Activated naive CD8-positive, alpha-beta T cell treated with anti-CD3 and anti-CD28 coated beads, Interleukin-2, amount 50 U/mL, for 24 hours (primary cell): ENCODE measurements at places on chromosomes 16 and 17.

DNA sequence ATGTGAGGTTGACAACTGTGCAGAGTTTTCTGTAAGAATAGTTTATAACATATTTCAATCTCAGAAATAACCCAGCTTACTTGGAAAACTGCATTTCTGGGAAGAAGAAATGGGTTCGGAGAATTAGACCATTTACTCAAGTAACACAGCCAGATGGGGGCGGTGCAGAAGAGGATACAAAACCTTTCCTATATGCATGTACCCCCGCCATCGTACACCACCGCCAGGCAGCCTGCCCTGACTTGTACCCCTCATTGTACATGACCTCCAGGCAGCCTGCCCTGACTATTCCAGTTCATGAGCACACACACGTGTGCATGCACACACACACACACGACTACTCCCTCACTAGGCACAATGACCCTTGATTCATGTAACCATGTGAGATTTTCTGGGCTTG is 154.0 kb downstream of the C16orf78 start:
- DNase-seq: no peak

DNA sequence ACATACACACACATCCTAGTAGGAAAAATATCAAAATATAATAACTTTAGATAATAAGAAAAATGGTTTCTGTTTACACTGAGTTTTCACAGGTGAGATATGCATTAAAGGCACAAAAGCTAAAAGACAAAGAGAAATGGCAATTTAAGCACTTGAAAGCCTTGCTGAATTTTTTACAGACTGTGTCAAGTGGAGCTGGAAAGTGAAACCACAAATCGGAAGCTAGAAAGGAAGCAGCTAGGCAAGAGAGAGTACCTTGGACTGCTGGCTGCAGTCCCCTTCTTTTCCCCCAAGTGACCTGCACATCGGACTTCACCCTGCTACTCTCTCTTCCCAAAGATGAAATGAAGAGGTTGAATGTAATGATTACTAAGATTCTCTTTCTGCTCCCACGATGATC is 135.1 kb downstream of the CDH13 start:
- no peak for DNase-seq

GRCh38 chr17:50272711-50273653 is 1.3 kb upstream of the TMEM92 start:
- peak; percentile 70 for DNase-seq

GRCh38 chr17:1871756-1872155 is 42.0 kb downstream of the RPA1 start:
- no peak for DNase-seq

- no peak for DNase-seq
Observed at GRCh38 chr16:76464955-76465620, 187.9 kb downstream of the CNTNAP4 start.

DNA sequence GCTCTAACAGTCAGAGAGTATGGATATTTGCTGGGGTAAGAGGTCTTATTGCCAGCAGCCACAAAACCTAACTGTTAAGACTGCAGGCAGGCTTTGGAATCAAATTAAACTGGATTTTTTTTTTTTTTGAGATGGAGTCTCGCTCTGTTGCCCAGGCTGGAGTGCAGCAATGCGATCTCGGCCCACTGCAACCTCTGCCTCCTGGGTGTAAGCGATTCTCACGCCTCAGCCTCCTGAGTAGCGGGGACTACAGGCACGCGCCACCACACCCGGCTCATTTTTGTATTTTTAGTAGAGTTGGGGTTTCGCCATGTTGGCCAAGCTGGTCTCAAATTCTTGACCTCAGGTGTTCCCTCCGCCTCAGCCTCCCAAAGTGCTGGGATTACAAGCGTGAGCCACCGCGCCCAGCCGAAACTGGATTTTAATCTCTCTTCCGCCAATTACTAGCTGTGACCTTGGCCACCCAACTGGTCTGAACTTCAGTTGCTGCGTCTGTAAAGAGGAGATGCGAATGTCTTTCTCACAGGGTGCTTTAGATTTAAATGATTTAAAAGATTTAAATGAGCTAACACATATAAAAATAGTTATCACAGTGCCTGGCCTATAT is 842 bp downstream of the MRPL10 start:
- no peak for DNase-seq

DNA sequence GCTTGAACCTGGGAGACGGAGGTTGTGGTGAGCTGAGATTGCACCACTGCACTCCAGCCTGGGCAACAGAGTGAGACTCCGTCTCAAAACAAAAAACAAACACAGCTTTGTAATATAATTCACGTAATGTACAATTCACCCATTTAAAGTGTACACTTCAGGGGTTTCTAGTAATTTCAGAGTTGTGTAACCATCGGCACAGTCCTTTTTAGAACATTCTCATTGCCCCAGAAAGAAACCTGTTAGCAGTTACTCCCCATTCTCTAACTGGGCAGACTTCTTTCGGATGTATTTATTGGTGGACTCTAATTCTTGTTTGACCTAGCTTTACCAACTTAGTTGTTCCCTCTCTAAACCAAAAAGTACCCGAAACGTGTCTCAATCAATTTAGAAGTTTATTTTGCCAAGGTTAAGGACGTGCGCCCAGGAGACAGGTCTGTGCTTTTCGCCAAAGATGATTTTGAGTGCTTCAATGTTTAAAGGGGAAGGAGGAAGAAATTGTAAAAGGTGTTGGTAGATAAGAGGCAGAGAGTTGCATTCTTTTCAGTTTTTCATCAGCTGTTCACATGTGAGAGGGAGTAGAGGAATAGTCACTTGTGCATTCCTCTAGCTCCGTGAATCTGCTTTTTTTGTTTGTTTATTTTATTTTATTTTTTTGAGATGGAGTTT is 175.3 kb downstream of the PRKCA start:
- DNase-seq: no peak

DNA sequence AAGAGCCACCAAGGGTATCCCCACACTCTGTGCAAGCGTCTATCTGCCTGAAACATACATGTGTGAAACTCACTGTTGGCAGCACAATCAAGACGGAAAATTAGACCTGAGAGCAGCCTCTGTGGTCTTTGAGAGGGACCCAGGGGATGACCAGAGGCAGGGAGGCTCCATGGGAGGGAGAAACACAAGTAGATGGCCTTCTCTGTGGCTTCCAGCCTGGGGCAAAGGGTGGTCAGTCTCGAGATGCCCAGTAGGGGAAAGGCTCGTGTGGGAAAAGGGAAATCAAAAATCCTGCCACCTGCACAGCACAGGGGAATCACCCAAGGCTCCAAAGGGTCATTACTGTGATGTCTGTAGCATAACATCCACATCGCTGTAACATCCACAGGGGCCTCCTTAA is 823.3 kb downstream of the KCNJ18 start:
- no peak for DNase-seq

DNA sequence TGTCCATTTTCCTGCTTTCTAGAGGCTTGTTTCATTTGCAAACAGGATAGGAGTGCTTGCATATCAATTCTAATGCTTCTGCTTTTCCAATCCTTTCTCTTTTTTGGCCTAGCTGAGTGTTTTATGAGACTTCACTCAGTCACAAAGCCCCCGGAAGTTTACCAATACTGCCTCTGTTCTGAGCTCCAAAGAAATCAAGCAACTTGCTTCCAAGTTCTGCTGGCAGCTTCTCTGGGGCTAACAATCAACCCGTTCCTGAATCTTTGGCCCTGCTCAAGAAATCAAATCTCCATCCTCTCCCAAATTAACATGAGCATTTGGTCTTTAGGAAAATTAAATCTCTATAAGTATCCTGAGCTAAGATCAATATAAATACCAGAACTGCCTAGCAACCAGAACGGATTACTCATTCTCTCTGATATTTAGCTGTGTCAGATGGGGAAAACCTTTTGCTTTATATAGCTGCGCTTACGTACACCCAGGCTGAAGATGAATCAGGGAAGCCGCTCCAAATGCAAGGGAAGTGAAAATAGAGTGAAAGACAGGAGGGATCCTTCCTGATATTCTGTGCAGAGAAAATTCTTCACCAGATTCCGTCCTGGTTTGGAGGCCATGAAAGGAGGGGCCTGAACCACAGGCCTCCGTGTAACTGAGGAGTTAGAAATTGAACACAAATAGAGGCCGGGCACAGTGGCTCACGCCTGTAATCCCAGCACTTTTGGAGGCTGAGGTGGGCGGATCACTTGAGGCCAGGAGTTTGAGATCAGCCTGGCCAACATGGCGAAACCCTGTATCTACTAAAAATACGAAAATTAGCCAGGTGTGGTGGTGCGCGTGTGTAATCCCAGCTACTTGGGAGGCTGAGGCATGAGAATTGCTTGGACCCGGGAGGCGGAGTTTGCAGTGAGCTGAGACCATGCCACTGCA is 23.3 kb upstream of the GRB2 start:
- no peak for DNase-seq

DNA sequence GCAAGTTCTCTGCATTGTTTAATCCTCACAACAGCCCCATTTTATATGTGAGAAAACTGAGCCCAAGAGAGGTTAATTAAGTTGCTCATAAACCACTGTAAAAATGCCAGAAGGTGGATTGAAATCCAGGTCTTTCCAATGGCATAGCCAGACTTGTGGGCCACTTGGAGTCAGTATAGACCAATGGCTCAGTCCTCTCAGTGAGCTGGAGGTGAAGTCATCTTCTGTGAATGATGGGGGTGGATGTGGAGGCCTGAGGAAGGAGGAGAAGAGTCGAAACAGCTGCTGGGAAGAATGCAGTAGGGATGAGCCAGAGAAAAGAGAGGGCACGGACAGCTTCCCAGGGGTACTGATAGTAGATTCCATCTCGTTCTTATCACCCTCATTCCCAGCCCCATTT is 213.4 kb downstream of the SOX9 start:
- no peak for DNase-seq

DNA sequence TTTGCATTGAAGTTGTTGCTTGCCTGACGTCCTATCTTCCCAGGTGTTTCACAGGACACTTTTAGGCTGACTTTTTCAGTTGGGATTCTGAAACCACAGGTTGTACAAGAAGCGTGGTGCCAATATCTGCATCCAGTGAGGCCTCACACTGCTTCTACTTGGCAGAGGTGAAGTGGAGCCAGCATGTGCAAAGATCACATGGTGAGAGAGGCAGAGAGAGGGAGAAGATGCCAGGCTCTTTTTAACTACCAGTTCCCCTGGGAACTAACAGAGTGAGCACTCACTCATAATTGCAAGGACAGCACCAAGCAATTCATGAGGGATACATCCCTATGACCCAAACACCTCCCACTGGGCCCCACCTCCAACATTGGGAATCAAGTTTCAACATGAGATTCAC is 5.8 kb upstream of the ABCA6 start:
- DNase-seq: no peak

DNA sequence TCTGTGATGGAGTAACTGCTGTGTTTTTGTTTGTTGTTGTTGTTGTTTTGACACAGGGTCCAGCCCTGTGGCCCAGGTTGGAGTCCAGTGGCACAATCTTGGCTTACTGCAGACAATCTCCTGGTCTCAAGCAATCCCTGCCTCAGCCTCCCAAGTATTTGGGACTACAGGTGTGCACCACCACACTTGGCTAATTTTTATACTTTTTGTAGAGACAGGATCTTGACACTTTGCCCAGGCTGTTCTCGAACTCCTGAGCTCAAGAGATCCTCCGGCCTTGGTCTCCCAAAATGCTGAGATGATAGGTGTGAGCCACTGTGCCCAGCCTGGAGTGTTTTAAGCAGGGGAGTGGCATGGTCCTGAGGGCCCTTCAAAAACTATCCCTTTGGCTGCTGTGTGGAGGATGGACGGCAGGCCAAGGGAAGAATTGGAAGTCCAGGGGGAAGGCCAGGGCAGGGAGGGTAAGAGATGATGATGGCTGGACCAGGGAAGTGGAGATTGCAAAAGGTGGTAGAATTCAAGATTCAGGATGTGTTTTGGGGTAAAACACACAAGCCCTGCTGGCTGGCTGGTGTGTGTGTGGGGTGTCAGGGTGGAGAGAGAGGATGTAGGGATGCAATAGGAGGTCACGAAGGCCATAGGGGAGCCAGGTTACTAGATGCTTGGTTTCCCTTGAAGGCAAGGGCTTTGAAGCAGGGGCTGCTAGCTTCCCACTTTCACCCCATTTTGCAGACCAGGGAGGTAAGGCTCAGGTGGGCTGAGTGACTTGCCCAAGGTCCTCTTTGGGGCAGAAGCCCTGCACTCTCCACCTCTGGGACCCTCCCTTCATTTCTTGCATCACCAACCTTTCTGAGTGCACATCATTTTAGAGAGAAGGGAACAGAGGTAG is 18.8 kb upstream of the PLLP start:
- DNase-seq: no peak

GRCh38 chr17:44830359-44831288 is 537 bp upstream of the GJC1 start:
- peak; percentile 38 for DNase-seq

- DNase-seq: no peak
Observed at GRCh38 chr17:29757788-29758187, 135.1 kb upstream of the CORO6 start.

GRCh38 chr16:88560714-88561484 is 9.3 kb upstream of the ZC3H18 start:
- no peak for DNase-seq

GRCh38 chr17:71085238-71086033 is 916.1 kb downstream of the KCNJ2 start:
- no peak for DNase-seq

DNA sequence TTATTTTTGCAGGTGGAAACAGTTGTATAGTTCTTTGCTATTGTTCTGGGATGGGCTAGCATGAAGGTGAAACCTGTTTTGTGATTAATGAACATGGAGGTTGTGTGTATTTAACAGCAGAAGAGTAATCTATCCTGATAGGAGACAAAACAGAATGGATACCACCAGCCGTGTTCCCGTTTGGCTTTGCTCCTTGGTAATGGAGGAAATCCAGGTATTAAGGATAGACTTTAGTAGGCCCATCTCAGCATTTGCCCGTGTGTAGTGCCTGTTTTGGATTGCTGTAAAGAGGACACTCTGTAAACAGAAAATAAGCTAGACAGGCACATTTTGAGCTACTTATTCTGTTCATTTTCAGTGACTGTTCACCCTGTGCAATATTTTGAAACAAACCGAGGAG is 215.1 kb downstream of the RBFOX1 start:
- no peak for DNase-seq

DNA sequence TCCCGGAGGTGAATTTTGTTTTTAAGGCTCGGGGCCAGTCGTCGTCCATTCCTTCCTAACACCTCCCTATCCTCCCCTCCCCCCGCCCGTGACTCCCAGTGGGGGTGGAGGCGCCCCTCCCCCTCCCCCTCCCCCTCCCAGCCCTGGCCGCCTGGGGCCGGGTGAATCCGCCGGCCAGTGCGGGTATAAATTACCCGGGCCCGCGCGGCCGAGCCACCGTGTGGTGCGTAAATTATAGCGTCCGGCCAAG is 2.0 kb upstream of the GSE1 start:
- no peak for DNase-seq

DNA sequence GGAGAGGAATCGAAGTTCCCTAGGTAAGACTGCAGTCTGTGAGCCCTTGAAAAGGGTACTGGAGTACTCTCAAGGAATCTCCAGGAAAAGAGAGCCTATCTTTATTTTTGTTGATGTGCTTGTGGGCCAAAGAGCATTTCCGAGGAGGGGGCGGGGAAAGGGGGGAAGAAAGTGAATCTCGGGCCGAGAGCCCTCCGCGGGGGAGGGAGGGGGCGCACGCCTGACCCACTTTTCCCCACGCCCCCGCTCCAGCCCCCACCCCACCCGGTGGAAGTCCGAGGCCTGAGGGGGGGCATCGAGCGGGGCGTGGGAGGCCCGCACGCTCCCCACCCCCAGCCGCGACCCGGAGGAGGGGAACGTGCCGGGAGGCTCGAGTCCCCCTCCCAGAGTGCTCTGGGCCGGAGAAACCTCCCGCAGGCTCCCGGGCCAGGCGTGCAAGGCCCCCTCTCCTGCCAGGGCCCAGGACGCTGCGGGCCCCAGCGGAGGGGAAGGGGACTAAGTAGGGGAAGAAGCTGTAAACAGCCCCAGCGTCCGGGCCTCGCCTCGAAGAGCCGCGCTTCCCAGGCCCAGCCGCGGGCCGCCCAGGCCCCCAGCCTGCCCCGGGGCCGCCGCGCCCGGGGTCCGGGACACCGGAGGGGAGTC is 444 bp downstream of the HELZ start:
- peak; percentile 24 for DNase-seq

- no peak for DNase-seq
Observed at GRCh38 chr17:72092710-72093322, 28.0 kb upstream of the SOX9 start.
